ENCODE measurements at places on chromosomes 12 and 14. TPM values are rescaled to one million over a fixed set of nuclear protein-coding genes. Genes with fewer than 3 reads are reported as not detected.
A peak's percentile ranks its signal among the peaks of the same experiment; 100 is the strongest.

GRCh38 chr14:59751578-59751977 lies 119.0 kb downstream of the RTN1 start:
- H3K27me3 ChIP-seq, result no peaks in the 10 kb centered on the region
- H3K4me1 ChIP-seq, result no peaks in the 10 kb centered on the region
- DNase-seq, result no peak
- no peak overlapping the region for H3K27ac ChIP-seq
- H3K36me3 ChIP-seq, result no peaks in the 10 kb centered on the region

DNA sequence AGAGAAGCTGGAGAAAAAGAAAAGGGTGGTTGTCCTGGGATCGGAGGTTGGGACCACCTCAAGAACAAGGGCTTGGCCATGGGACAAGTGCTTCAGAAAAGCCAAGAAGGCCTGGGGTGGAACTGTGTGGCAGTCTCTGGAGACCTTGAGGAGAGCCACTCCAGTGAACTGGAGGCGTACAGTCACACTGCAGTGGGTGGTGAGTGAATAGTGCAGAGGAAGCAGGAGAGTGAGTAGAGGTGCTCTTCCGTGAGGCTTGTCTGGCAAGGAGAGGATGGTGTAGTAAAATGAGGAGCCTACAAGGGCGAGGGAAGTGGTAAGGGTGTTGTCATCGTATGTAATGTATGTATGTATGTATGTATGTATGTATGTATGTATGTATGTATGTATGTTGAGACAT lies 20.9 kb downstream of the RASSF3 start:
- no peak overlapping the region for H3K4me3 ChIP-seq
- peaks cover 59% of the 10 kb centered on the region for H3K4me1 ChIP-seq
- H3K27me3 ChIP-seq, result no peaks in the 10 kb centered on the region
- peaks cover 64% of the 10 kb centered on the region for H3K36me3 ChIP-seq
- no peak for DNase-seq

DNA sequence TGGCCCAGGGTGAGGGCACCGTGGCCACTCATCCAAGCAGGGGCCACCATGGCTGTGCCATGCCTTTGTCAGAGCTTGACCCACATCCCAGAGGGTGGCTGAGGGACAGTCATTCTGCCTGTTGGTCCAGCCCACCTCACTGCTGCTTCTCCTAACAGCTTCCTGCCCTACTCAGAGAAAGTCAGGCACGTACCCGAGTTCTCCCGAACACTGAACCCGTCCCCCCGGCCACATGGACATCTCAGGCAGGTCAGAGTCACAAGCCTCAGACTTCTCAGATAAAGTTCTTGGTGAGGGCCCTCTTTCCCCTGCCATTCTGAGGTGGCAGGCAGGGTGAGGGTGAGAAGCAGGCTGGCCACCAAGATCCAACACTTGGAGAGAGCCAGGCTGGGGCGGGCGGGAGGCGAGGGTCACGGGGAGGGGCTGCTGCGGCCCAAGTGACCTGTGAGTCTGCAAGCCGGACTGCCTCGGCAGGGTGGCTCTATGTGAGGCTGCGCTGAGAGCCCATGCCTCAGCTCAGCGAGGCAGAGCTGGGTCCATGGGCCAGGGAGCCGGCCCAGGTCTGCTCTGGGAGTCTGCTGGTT lies 317.8 kb downstream of the TMEM121 start:
- DNase-seq, result peak; percentile 14
- H3K4me3 ChIP-seq, result no peak overlapping the region
- H3K4me1 ChIP-seq, result no peaks in the 10 kb centered on the region

- no peaks in the 10 kb centered on the region for H3K36me3 ChIP-seq
- peaks cover 5% of the 10 kb centered on the region for H3K27me3 ChIP-seq
- no peak overlapping the region for H3K27ac ChIP-seq
Observed at GRCh38 chr12:13032164-13032563, 12.0 kb upstream of the FAM234B start.

Gene SLC4A8
- total RNA-seq, result 5.4 TPM

- peaks cover 17% of the 10 kb centered on the region for H3K36me3 ChIP-seq
- no peaks in the 10 kb centered on the region for H3K4me1 ChIP-seq
- no peak for DNase-seq
- no peak overlapping the region for H3K27ac ChIP-seq
Observed at GRCh38 chr14:59333235-59333634, 131.9 kb downstream of the GPR135 start.

Gene MYF6
- total RNA-seq, result not detected

DNA sequence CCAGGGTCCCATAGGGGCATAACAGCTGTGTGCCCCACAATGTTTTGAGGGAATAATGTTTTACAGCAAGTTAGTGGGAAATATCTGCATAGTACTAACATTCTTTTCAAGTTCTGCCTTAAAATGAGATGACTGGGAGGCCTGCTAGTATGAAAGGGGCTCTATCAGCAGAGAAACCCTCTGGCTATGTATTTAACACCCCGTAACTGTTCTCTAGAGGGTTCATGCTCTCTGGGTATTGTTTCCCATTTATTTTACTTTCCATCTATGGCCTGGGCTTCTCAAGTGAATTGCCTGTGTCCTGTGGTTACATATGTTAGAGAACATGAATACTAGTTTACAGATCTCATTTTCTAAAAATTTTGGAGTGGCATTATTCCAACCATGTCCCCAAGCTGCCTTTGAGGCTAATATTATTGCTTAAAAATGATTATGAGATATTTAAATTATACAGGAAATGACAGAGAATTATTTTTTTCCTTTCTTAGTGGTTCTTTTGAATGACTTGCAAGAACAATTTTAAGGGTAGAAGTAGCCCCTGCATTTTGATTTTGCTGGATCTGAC lies 37.5 kb downstream of the GNG2 start:
- no peak for DNase-seq
- H3K27ac ChIP-seq, result no peak overlapping the region
- peaks cover 81% of the 10 kb centered on the region for H3K36me3 ChIP-seq

DNA sequence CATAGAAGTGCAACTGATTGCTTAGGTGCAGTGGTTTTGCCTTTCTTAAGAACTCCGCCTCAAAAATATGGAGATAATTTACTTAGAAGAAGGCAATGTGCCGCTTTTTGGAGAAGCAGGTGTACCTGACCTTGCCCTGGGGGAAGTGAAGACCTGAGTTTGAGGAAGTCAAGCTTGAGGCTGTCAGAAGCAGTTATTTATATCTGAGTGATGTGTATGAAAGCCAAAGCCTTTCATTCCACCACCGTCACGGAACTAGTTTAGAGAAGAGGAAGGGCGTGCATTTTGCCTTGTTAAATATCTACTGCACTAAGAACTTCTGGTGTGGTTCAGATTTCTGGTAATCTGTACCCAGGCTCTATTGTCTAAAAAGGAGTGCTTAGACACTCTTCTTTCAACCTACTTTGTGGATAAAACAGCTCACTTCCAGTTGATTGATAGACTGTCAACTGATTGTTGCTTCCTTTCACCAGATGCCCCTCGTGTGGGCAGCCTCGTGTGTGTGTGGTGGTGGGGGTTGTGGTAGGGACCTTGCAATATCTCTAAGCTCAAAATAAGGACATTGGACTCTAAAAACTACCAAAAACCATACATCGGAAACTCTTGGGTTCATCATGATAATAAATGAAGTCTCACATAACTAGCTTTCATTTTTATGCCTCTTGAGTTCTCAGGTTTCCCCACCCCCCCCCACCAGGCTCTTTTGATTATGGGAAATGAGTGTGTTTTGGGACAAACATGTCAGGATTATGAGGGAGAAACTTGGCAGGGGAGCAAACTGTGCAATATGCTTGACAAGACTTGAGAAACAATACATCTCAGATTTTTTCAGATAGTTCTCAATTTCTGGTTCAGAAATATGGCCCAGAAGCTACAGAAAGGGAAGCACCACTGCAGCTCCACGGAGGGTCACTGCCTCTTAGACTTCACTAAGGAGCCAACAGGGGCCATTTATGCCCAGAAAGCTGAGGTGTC lies 78.6 kb downstream of the ARF6 start:
- H3K36me3 ChIP-seq, result no peaks in the 10 kb centered on the region
- H3K27me3 ChIP-seq, result no peaks in the 10 kb centered on the region
- peaks cover 57% of the 10 kb centered on the region for H3K4me1 ChIP-seq
- peak; percentile 63 for DNase-seq
- peak overlapping the region; percentile 72 for H3K4me3 ChIP-seq

DNA sequence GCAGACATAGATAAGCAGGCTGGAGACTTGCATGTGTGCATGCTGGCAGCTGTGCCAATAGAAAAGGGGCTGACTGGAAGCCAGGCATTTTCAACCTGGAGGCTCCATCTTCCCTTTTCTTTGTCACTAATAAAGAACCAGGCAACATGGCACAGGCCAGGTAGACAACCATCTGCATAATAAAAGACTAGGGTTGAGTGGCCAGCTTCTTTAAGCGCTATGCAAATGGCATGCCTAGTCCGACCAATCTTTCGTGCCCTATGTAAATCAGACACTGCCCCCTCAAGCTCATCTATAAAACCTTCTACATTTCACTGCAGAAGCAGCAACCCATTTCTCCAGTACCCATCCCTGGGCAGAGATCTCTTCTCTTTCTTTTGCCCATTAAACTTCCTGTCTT lies 4.6 kb upstream of the KLRC1 start:
- DNase-seq, result no peak
- H3K4me1 ChIP-seq, result no peaks in the 10 kb centered on the region

- H3K4me3 ChIP-seq, result no peak overlapping the region
- H3K27ac ChIP-seq, result no peak overlapping the region
- H3K4me1 ChIP-seq, result no peaks in the 10 kb centered on the region
- H3K27me3 ChIP-seq, result peaks cover 4% of the 10 kb centered on the region
Observed at GRCh38 chr12:125167658-125168057, 102.4 kb downstream of the AACS start.

DNA sequence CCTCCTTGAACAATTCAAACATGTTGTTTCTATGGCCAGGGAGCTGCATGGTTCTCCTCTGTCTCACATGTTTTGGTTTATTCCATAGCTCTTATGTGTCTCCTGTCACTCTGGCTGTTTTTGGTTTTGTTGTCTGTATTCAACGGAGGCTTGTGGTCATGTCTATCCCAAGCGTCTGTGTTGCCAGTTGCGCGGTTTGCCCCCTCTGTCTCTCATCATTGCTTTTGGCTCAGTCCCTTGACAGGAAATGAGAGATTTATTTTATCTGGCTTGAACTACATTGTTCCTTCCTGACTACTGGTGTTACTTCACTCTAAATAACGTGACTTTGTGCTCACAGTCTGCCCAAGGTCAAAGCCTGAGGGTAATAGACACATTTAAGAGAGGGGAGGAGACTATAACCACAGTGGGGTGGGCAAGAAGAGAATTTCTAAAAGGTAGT lies 96.4 kb upstream of the SOX5 start:
- no peak overlapping the region for H3K4me3 ChIP-seq
- H3K27me3 ChIP-seq, result no peaks in the 10 kb centered on the region
- H3K27ac ChIP-seq, result no peak overlapping the region
- no peaks in the 10 kb centered on the region for H3K4me1 ChIP-seq
- no peak for DNase-seq

DNA sequence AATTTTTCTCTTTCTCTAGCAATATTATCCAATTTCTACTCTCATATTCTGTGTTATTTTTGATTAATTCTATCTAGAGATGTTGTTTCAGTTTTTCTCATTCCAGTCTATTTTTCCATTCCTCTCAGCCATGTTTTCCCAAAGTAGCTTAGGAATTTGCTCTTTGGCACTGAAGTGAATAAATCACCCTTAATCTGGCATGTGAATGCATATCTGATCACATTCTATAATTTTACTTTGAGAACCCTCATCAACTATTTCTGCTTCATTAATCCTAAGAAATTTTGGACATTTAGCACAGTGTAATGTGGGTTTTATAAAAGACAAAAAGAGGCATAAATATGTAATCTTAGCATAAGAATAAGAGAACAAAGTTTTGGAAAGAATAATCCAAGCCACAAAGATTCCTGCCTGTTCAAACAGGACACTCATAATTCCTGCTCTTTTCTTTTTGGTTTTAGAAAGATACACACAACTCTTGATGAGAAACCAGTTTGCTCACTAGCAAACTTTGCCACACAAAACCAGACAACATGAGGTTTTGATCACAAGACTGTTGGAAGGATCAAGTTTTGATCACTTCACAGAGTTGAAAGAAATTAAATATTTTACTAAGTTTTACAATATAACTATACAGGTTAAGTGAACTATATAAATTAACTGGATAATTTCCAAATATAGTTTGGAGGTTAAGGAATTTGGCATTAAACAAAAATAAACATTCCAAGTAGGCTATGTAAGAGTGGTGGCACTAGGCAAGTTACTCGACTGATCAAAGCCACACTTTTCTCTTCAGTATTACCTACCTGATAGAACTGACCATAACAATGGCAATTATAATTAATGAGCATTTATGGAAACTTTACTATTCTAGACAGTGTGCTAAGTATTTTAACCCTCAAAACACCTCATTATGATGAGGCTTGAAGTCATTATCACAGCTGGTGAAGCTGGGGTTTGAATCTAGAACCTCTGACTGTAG lies 226.6 kb upstream of the TMTC1 start:
- H3K36me3 ChIP-seq, result no peaks in the 10 kb centered on the region
- no peaks in the 10 kb centered on the region for H3K27me3 ChIP-seq
- H3K27ac ChIP-seq, result no peak overlapping the region
- no peak overlapping the region for H3K4me3 ChIP-seq

All from activated CD4-positive, alpha-beta memory T cell treated with anti-CD3 and anti-CD28 coated beads, Interleukin-2, amount 10 ng/mL, durations not matched to agents 7 days and 5 days (primary cell).